Left cardiac atrium (tissue), 4 donors: ENCODE measurements at places on chromosomes 2 and 18. TPM values are rescaled to one million over a fixed set of nuclear protein-coding genes. Genes with fewer than 3 reads are reported as not detected.

GRCh38 chr2:181553244-181553643 lies 96.1 kb downstream of the ITGA4 start:
- DNase-seq = no peak

DNA sequence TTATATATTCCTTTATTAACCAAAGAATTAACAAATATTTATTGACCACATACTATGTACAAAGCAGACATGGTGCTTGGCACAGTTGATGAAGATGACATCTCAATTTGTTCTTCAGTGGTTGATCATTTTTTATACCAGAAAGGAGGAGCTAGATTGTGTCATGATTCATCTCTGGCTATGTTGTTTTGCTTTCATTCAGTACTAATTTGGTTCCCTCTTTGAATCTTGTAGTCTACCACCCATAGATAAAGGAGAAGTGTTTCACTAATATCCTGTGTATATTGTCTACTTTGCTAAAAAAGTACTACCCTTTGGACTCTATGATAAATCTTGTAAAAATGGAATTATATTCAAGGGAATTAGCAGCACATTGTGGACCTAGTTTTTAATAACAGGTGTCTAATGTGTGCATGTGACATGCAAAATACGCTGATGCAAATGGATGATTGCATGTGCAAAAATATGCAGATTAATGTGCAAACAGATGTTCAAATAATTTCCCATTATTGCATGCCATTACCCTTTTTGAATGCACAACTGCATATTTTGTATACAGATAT lies 313.2 kb upstream of the ZEB2 start:
- no peak for DNase-seq

DNA sequence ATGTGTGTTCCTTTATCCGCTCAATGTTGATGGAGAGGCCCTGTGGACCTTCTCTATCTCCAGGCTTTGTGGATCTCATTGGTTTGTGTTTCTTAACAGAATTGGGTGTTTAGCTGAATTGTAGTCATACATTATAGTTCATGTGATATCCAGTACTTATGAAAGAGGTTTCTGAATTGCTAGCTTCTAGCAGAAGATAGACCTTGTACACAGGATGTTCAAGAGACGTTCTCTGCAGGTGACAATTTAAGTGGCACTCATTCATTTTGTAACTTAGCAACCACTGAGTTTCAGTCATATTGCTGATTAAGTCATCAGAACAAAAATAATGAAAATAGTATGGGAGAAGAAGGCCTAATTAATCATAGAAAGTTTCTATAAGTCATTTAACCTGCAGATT lies 279.2 kb downstream of the ALPK2 start:
- DNase-seq = no peak

GRCh38 chr2:62459672-62460071 lies 46.3 kb downstream of the TMEM17 start:
- no peak for DNase-seq

MGAT4A gene
- total RNA-seq = 28.2 TPM

SLC9A4 gene
- not detected for total RNA-seq

- DNase-seq = no peak
Measured at GRCh38 chr2:118049140-118049815, 35.4 kb upstream of the CCDC93 start.

- no peak for DNase-seq
Measured at GRCh38 chr2:82301506-82301905, 1997.0 kb upstream of the LRRTM1 start.

COBLL1 gene
- total RNA-seq = 18.0 TPM

GRCh38 chr2:88809216-88809615 lies 117.7 kb downstream of the RPIA start:
- no peak for DNase-seq
